ENCODE measurements at places on chromosomes 3 and 15.

DNA sequence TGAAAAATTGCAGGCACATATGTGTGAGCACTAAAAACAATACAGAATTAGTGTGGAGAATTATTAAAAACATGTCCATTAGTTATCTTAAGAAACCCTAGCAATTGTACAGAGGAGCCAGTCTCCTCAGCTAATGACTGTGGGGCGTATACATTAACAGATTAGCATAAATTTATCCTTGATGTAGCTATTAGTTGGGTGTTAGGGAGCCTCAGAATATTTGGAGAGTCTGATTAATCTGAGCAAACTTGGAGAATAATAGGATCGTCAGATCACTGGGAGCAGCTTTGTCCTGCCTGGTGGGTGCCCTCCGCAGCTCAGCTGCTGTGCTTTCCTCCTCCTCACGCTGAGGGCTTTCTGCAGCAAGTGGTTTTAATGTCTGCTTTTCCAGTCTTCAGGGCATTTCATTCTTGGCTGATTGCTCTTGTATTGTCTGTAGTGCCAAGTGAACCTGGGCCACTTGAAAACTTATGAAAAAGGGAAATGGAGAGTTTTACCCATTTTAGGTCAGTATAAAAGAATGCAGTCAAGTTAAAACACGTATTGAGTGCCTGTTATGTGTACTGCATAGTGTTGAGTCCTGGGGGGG lies 417.4 kb upstream of the SEMA6D start:
- DNase-seq: no peak

DNA sequence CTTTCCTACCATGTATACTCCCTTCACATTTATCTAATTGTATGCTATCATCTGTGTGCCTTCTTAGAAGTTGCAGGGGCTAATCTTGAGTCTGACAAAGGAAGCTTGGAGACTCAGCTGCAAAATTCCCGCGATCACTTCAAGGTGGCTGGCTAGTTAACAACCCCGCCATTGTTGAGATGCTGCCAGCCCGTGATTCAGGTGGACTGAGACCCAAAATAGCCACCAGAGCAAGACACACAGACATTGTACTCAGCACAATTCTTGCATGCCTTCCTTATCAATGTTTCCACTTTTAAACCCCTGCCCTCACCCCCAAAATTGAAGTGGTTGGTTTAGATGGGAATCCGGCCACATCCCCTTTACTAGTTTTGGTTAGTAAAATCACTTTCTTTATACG lies 225.8 kb upstream of the ZNF717 start:
- DNase-seq: no peak

DNA sequence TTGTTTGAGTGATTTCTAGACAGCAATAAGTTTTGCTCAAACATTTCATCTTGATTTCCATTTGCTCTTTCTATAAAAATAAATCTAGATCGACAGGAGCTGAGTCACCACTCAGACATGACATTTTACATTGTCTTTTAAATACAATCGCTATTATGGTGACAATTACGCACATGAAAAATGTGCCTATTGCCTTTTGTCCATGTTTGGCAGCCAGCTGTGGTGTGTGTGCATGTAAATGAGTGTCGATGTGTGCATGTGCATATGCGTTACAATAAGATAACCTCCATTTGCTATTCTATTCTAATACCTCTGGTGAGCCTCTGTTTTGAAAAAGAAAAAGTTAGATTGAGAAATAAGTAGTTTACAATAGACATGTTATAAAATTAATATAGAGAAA lies 89.7 kb upstream of the GRM7 start:
- no peak for DNase-seq

DNA sequence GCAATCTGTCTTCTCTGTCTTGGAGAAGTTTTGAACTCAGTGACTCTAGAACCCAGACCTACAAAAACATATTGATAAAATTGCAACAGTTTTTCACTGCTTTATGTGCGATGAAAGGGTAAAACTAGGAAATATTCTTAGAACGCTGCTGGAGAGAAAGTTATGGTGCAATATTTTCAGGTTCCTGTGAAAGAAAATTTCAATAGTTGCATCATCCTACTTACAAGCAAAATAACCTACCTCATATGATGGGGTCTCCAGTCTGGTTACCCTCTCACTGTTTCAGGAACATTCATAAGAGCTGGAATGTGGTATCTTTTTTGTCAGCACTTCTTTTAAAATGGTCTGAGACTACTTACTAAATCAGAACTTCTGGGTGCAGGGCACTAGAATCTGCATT lies 27.1 kb downstream of the GATM start:
- no peak for DNase-seq

GRCh38 chr3:195907684-195907933 lies 742 bp downstream of the TNK2 start:
- no peak for DNase-seq

DNA sequence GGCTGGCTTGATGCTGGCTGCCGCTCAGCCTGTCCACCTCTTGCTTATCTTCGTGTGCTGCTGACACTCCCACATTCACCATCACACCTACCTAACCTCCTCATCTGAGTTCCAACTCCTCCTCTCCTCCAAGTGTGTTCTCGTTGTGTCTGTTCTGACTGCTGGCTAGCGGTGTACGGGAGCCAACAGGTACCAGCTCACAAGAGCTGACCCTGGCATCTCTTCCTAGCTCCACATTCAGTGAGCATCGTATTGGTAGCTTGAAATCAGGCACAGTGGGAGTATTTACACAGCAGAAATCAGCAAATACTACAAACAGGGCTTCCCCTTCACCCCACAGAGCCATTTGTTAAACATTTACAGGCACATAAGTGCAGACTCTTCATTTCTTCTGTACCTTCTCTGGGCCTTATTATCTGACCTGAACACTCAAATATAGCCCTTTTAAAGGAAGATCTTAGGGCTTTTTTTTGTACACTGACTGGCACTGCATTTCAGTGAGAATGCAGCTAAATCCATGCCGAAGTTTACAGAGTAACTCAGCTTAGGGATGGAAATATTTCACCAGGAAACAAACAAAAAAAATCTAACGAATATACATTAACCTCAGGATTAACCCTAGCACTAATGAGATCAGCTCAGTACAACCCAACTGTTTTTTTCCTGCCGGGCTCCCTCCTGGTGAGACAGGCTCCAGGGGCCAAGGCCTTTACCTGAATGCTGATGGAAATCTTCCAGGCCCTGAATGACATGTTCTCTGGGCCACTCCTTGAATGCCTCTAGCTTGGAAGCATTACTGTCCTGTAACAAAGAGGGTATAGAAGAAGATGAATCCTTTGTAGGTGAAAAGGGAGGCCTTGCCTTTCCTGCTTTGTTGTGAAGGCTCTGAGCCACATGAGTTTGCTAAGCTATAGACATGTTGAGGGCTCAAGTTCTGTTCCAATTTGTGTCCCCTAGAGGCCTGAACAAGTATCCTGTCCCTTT lies 150.5 kb upstream of the LPP start:
- DNase-seq: no peak

GRCh38 chr3:17806201-17806600 lies 63.8 kb upstream of the TBC1D5 start:
- no peak for DNase-seq

DNA sequence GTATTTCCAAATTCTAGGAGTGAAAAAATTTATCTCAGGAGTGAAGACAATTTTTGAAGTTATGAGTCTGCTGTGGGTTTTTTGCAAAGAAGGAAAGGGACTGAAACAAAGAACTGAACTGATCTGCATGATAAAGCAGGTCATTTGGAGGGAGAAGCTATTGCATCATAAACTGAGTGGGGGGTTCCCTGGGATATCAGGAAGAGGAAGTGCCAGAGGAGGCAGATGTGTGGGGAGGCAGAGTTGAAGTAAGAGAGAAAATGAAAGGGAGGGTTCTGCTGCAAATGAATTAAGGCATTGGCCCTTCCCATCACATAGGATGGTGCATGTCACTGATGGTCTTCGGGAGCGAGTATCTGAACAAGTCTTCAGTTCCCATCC lies 379.2 kb downstream of the VPS13C start:
- DNase-seq: no peak

- DNase-seq: no peak
Measured at GRCh38 chr3:17342119-17342518, 400.3 kb downstream of the TBC1D5 start.

DNA sequence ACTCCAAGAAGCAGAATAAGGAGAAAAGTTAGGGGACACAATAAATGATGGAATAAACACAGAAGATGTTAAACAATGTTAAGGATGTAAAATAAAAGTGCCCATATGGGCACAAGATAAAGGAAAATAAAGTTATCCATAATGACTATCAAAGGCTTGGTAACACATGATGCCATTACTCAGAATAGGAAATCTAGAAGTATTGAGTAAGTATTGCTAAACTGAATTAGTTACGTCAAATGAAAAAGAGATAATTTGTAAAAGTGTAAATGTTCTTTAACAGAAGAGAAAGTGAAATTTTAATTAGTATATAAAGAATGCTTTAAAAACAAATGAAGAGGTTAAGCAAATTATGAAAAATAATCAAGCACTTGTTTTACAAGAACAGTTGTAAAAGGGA lies 6.7 kb downstream of the COPS2 start:
- no peak for DNase-seq

Measured in uterus (tissue), 4 donors.